KG1 (cell line): ENCODE measurements at places on chromosomes 16 and 17.

DNA sequence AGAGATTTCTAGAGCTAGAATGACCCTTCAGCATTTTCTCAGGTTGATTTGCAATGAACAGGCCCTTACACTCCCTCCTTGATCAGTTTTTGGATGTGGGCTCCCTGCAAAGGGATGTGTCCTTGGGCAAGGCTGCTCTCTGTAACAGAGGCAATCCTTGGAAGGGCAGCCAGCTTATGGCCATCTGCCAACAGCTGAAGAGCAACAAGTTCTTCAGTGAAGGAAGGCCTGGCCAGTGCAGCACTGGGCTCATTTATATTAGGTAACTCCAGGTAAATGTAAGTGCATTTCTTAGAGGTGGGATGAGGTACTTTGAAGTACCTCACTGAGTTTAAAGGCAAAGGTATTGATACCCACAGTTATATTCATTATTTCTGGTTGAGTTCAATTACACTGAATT lies 114.3 kb upstream of the KCNJ16 start:
- DNase-seq: no peak

DNA sequence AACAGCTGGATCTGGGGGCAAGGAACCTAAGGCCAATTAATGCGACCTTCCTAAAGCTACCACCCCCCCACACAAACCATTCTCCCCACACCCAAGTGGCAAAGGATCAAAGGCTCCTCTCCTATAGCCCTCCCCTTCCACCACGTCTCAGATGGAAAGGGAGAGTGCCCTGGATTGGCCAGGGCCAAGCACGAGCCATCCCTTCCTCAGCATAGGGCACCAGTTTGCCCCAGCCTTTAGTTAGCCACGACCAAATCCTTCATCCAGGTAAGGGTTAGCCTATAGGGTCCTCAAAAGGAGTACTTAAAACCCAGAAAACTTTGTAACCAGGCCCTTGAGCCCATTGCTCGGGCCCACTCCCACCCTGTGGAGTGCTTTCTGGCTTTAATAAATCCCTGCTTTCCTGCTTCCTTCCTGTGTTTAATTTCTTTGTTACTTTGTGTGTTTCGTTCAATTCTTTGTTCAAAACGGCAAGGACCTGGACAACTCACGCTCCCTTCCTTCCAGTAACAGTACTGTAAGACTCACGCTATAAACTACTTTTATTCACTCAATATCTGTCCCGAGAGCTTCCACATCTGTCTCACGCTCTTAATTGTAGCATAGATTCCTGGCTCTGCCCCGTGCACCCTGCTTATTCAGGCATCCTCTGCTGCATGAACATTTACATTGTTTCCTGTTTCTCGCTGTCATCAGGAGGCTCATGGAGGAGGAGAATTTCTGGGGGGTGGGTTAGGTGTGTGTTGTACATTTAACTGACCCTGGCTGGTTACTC lies 62.3 kb downstream of the TNFRSF13B start:
- no peak for DNase-seq

- DNase-seq: no peak
Observed at GRCh38 chr17:57699751-57700219, 45.3 kb downstream of the CCDC182 start.

GRCh38 chr16:85899444-85899843 lies 482 bp downstream of the IRF8 start:
- DNase-seq: no peak

DNA sequence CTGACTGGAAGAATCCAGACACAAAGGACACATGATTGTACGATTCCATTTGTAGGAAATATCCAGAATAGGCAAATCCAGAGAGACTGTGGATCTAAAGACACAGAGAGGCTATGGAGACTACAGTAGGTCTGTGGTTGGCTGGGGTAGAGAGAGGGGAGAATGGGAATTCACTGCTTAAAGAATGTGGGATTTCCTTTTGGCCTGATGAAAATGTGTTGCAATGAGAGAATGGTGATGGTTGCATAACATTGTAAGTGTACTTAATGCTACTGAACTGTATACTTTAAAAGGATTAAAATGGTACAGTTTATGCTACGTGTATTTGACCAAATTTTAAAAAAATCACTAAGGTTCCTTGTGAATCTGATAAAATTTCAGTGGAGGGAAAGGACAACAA lies 62.1 kb downstream of the GPRC5B start:
- DNase-seq: no peak

GRCh38 chr16:50490828-50491227 lies 57.4 kb upstream of the NKD1 start:
- DNase-seq: no peak

- no peak for DNase-seq
Observed at GRCh38 chr17:2183346-2183745, 120.2 kb downstream of the SMG6 start.

DNA sequence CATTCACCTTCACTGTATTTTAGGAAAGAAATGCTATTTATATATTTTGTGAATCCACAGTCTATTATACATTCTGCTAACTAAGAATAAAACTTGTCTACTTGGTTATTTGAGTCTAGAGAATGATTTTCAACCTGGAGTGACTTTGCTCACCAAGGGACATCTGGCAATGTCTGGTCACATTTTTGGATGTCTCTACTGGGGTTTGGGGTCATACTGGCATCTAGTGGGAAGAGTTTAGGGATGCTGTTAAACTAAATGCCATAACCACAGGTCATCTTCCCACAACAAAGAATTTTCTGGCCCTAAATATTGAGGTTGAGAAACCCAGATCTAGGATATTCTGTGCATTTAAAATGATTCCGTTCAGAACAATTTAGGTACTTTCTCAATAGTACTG lies 26.0 kb downstream of the KCNJ16 start:
- no peak for DNase-seq

DNA sequence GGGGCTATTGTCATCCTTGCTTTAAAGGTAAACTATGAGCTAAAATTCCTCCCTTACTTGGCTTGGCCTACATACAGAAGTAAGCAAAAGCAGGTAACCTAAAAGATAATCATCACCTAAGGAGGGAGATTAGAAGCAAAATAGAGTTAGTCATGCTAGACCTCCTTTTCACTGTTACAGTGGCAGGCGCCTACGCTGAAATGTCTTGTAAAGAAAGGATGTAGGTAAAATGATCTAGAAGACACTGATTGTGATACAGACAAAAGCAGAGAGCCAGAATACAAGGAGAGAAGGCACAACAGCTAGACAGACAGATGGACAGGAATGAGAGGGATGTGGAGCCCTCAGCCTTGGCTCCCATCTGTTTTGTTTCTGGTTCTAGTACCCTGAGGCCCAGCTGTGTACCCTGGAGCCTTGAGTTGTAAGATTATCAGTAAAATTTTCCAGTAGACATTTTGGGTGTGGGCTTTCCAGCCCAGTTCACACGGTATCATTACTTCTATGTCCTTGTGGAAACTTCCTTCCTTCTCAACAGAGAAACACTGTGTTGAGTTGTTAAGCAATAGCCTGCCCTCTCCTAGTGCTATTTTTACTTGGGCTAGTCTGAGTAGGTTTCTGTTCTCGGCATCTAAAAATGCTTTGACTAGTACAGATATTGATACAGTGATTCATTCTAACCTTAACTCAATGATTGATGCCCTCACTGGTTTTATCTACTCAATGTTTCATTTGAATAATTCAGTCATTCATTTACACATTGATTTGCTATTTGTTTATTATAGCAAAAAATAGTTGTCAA lies 7.7 kb upstream of the C16orf78 start:
- no peak for DNase-seq

- DNase-seq: no peak
Observed at GRCh38 chr16:71493213-71493612, 4.1 kb upstream of the ZNF19 start.

- no peak for DNase-seq
Observed at GRCh38 chr17:47983492-47984223, 12.7 kb downstream of the CDK5RAP3 start.

- DNase-seq: no peak
Observed at GRCh38 chr16:49615576-49615975, 240.3 kb downstream of the ZNF423 start.

- DNase-seq: no peak
Observed at GRCh38 chr16:67036323-67036741, 7.4 kb downstream of the CBFB start.

DNA sequence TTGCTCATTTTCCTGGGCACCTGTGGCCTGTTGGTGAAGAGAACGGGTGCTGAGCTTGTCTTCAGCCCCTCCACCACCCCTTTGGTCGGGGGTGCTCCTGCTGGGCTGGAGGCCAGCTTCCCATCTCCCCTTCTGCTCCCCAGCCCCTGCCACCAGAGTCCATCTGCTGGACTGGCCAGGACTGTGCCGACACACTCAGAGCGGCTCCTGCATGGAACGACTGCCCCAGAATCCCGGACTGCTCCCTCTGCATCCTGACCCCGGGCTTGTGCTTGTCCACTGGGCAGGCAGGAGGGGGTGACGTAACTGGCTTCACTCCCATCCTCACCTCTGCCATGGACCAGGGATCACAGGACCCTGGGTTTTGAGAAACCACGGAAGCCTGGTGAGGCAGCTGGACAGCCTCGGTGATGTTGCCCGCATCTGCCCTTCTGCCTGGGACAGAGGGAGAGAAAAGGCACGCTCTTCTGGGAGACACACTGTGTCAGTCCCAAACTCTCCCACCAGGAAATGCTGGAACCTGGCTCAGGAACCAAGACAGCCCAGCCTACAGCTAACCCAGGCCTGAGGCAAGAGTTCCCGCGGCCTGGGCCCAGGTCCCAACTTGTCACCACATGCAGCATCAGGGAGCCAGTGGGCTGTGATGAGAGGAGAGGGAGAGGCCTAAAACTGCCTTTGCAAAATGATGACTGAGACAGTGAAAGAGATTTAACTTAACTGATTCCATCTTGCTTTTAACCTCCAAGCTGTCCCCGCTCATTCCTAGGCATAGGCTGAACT lies 16.1 kb upstream of the GSDMA start:
- DNase-seq: no peak

DNA sequence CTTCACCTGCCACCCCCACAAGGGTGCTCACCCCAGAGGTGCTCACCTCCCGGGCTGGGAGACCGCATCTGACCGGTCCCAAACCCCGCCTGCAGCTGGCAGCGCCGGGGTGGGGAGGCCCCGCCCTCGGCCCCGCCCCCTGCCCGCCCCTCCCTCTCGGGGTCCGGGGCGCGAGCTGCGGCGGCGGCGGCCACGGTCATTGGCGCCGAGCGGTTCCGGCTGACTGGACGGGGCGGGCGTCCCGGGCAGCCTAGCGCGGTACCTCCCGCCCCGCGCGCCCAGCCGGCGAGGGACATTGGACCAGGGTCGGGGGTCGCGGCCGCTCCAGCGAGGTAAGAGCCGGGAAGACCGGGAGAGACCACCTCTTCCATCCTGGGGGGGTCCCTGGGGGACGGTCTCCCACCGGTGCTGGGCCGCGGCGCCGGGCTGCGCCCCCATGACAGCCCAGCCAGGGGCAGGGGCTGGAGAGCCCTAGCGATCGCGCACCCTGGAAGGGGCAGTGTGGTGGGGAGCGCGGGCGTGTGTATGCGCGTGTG lies at the start of gene CACNG5:
Gene CACNG5 (plus strand): TSS at position 199 of the 536 bp plus-strand sequence. CDS start 42,216 bp downstream, outside the sequence.
- no peak for DNase-seq
